Breast epithelium (tissue), 4 donors: ENCODE measurements at places on chromosomes 13 and 19. TPM values are rescaled to one million over a fixed set of nuclear protein-coding genes. Genes with fewer than 3 reads are reported as not detected.

DNA sequence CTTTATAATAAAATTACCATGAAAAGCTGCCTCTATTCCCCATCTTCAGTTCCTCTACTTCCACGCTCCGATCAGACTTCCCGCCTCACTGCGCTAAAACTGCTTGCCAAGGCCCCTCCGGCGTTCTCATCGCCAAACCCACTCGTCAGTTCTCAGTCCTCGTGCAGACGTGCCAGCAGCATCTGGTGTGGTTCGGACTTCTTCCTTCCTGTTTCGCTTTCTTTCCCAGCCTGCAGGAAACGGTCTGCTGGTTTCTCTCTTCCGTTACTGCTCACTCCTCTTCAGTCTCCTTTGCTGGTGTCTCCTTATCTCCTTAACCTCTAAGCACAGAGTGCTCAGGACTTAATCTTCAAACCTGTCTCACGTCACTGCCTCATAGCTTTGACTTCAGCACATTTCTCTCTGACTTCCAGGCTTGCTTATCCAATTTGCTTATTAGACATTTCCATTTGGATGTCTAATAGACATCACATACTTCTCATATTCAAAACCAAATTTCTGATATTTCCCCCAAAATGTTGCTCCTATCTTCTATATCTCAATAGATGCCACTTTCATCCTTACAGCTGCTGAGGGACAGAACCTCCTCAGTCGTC, 40.3 kb downstream of the RCBTB2 start:
- H3K27ac ChIP-seq: peak overlapping the region; percentile 78
- no peaks in the 10 kb centered on the region for H3K4me1 ChIP-seq
- no peaks in the 10 kb centered on the region for H3K36me3 ChIP-seq
- no peaks in the 10 kb centered on the region for H3K27me3 ChIP-seq
- peak overlapping the region; percentile 47 for H3K4me3 ChIP-seq
- DNase-seq: no peak

DNA sequence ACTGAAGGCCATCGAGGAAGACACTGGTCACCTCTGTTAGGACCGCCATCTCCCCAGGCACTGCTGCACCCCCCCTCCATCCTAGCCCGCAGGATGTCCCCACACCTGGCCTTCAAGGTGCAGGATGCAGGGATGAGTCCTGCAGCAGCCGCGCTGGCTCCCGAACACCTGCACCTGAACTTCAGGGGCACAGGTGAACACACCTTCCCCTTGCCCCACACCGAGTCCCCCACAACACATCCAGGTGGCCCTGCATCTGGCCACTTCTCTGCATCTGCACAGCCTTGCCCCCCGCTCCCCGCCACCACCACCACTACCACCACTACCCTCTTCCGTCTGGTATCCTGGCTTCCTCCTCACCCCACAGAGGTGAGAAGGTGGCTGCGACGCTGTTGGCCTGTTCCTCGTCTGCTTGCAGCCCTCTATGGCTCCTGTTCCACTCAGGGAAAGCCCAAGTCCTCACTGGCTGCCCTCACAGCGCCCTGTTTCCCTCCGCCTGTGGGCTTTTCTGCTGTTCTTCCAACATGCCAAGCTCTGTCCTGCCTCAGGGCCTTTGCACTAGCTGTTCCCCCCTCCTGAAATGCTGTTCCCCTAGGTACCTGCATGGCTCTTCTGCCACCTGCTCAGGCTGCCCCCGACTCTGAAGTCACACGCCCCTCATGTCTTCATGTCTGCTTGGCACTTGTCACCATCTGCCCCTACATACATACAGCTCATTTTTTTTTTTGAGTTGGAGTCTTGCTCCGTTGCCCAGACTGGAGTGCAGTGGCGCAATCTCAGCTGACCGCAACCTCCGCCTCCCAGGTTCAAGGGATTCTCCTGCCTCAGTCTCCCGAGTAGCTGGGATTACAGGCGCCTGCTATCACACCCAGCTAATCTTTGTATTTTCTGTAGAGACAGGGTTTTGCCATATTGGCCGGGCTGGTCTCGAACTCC, 1.4 kb upstream of the CERS1 start:
- no peak overlapping the region for H3K27ac ChIP-seq
- no peak overlapping the region for H3K4me3 ChIP-seq
- H3K4me1 ChIP-seq: peaks cover 13% of the 10 kb centered on the region
- no peak for DNase-seq
- peaks cover 2% of the 10 kb centered on the region for H3K27me3 ChIP-seq

- no peaks in the 10 kb centered on the region for H3K36me3 ChIP-seq
- H3K4me3 ChIP-seq: no peak overlapping the region
- H3K4me1 ChIP-seq: no peaks in the 10 kb centered on the region
- H3K27me3 ChIP-seq: no peaks in the 10 kb centered on the region
These were observed 13.2 kb downstream of the AP3D1 start for GRCh38 chr19:2138061-2138728.

DNA sequence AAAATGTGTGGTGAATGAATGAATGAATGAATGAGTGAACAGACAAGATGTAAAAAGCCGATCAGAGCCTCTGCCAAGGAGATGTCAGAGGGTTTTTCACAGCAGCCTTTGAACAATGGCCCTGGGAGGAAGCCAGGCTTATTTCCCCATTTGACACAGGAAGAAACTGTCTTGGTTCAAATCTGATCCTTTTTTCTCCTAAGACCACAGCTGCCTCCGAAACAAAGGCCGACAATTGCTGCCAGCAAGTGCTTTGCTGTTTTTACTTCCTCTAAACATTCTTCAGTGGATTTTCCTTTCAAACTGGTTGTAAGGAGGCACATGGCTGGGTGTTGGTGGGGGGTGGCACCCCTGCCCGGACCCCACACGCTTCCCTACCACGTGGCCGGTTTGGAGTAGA, 44.2 kb upstream of the HOMER3 start:
- no peaks in the 10 kb centered on the region for H3K4me1 ChIP-seq
- H3K27ac ChIP-seq: no peak overlapping the region
- no peak overlapping the region for H3K4me3 ChIP-seq
- no peak for DNase-seq
- H3K27me3 ChIP-seq: no peaks in the 10 kb centered on the region

GRCh38 chr13:101115762-101116171, 300.5 kb downstream of the NALCN start:
- H3K36me3 ChIP-seq: no peaks in the 10 kb centered on the region
- no peak overlapping the region for H3K4me3 ChIP-seq
- no peak for DNase-seq

SUCLA2 gene
- total RNA-seq: 61.3 TPM

COL4A2 gene
- total RNA-seq: 107 TPM

DNA sequence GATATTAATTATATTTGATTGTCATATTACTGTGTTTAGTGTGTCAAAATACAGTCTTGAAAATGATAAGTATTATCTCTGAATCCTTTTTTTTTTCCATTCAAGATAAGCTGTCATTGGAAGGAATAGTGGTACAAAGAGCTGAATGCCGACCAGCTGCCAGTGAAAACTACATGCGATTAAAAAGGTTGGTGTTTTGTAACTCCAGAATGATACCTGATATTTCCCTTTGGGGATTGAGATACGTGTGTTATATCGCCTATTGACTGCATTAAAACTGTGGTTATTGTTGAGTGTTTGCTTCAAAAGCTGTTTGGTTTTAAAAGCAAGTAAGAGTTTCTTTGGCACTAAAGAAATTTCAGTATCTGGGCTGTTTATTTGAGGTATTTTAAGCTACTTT, 6.5 kb upstream of the KCTD4 start:
- H3K27me3 ChIP-seq: no peaks in the 10 kb centered on the region
- DNase-seq: no peak
- peak overlapping the region; percentile 48 for H3K27ac ChIP-seq
- H3K36me3 ChIP-seq: no peaks in the 10 kb centered on the region
- no peak overlapping the region for H3K4me3 ChIP-seq

GRCh38 chr19:17579661-17580244, 24.3 kb downstream of the COLGALT1 start:
- no peaks in the 10 kb centered on the region for H3K27me3 ChIP-seq
- no peak for DNase-seq
- no peaks in the 10 kb centered on the region for H3K36me3 ChIP-seq
- H3K27ac ChIP-seq: no peak overlapping the region

DNA sequence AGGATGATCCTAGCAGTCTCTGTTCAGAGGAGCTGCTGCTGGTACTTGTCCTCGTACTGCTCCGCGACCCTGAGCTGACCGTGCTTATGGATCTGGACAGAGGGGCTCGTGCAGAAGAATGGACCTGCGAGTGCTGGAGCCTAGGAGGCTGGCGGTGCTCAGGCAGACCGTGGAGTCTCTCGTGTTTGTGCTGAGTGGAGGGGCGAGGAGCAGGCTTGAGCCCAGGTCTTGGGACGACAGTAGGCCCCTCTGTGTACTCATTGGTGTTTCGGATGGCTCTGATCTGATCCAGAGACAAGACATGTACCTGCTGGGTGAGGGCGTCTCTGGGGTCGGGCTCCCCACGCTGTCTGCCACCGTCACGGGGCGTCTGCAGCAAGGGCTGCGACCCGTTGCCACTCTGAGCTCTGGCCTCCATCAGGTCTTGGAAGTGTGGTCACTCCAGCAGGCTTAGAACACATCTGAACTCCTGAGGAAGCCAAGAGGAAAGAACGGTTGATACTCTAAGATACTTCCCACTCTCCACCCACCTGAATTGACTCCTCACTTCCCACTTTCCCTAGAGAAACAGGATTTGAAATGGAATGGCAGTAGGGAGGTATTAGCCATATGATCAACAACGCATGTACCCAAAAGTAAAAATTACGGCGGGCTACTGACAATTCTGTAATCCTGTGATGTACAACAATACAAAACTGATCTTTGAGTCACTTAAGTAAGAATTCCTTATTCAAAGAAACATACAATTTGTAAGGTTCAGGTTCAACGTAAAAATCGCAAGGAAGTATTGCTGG, 3.4 kb downstream of the SPRY2 start:
- peak overlapping the region; percentile 59 for H3K4me3 ChIP-seq
- H3K36me3 ChIP-seq: no peaks in the 10 kb centered on the region
- peak overlapping the region; percentile 96 for H3K27ac ChIP-seq
- no peaks in the 10 kb centered on the region for H3K27me3 ChIP-seq
- no peak for DNase-seq

GRCh38 chr19:5369962-5370367, 29.4 kb upstream of the PTPRS start:
- H3K4me1 ChIP-seq: no peaks in the 10 kb centered on the region
- no peak overlapping the region for H3K27ac ChIP-seq
- H3K27me3 ChIP-seq: no peaks in the 10 kb centered on the region
- H3K36me3 ChIP-seq: no peaks in the 10 kb centered on the region
